ENCODE measurements at places on chromosomes 6 and 20.
A peak's percentile ranks its signal among the peaks of the same experiment; 100 is the strongest.

DNA sequence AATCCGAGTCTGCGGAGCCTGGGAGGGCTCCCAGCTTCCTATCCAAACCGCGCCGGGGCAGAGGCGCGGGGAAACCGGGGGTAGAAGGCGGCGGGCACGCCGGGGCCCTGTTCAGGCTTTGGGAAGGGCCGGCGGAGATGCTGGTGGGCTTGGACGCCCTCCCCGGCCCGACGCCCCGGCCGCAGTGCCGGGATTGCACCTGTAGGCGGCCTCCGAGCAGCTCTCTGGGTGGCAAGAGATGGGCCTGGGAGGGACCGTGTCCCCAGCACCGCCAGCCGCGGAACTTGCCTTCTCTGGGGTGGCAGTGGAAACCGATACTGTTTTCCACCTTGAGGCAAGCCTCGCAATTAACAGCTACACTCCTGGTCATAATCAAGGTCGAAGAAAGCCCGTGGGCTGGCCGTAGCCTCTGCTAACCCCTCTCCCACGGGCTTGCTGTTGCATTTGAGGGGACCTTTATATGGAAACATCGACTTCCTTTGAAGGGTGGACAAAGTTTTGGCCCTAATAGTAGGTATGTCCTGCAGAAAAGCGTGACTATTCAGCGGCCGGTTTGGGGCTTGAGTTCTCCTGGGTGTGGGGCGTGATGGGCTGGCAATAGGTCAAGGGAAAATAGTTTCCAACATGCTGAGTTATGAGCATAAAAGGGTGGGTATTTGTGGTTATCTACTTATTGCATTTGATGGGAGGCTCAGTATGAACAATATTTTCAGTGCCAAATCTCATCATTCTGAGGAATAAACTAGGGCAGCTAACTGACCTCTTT is 1.1 kb upstream of the JAG1 start:
- peak; percentile 64 for DNase-seq

GRCh38 chr6:35494161-35494563 is 2.7 kb downstream of the TEAD3 start:
- DNase-seq: no peak

GRCh38 chr6:143697076-143697800 is 19.5 kb downstream of the PHACTR2 start:
- no peak for DNase-seq

GRCh38 chr6:129767776-129768485 is 58.0 kb upstream of the ARHGAP18 start:
- no peak for DNase-seq
